ENCODE measurements at places on chromosomes 16 and 17.

DNA sequence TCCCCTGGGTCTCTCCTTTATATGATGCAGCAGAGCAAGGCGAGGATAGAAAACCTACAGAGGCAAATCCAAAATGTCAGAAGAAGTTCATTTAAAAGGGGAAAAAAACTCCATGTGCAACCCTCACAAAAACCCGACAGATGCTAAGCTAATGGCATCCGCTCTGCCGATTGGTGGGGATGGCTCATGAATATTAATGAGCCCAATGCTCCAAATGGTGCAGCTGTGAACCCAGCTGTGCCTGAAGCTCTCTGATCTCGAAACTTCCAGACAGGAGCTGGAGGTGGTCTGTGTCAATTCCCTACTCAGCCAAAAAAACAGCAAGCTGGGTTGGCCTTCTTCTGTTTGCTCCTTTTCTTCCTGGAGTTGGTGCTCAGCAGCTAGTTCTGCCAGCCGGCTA is 15.5 kb downstream of the SNX11 start:
- DNase-seq: peak; percentile 42

GRCh38 chr16:14151256-14152030 is 80.3 kb downstream of the MRTFB start:
- peak; percentile 8 for DNase-seq

DNA sequence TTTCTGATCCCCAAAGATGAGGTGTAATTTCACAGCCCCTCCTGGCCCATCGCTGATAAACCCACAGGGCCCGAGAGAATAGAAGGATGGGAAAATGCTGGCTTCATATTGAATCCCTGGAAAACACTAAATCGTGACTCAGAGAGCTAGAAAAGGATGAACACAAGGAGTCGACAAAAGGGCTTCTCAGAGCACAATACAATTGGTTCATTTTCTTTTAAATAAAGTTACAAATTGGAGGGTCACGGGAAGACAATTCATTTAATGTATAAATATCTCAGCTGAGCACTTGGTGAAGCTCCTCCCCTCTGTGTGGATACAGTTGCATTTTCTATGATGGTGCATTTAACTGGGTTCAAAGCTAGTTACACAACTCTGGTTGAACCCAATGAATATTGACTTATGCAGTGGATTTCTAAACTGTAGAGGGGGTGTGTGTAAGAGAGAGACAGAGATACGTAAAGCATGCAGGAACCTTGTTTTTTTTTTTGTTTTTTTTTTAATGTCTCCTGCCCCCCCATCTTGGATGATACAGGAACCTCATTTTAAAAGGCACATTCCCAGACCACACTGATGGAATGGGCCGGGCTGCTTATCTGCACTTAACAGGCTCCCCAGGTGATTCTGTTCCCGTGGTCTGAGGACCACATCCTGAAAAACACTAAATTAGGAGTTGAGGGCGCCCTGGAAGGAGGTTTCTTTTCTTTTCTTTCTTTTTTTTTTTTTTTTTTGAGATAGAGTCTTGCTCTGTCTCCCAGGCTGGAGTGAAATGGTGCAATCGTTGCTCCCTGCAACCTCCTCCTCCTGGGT is 14.1 kb downstream of the TTYH2 start:
- DNase-seq: no peak

DNA sequence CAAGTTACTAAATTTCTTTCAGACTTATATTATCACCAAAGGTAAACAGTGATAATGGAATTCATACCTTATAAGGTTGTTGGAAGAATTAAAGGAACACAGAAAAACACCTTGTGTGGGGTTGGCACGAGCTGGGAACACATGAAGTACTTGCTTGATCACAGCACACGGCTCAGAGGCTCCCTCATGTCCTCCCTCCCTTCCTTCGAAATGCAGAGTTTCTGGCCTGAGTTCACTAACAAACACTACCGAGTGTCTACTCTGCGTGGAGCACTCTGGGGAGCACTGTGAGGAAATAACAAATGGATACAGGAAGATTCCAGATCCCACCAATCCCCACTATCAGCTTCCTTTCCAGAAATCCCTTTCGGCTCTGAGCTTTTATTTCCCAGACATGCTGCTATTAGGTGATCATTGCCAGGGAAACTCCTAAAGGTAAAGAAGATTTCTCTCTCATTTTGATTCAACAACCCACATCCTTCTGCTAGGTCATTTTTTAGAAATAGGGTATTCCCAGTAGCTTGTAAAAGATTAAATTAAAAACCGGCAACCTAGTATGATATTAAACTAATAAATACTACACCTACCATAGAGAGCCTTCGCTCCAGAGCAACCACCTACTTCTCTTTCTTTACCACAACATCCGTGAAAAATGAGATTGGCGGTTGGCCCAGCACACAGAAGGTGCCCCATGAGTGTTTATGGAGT is 6.1 kb upstream of the HNF1B start:
- DNase-seq: no peak

GRCh38 chr17:74280093-74280513 is 6.1 kb downstream of the DNAI2 start:
- no peak for DNase-seq

- no peak for DNase-seq
Measured at GRCh38 chr16:11556214-11556819, 30.4 kb downstream of the LITAF start.

GRCh38 chr17:80107231-80108021 is 6.0 kb downstream of the GAA start:
- DNase-seq: no peak

- no peak for DNase-seq
Measured at GRCh38 chr17:28426081-28426519, 20.1 kb upstream of the SLC46A1 start.

GRCh38 chr17:30565073-30565935 is 88.1 kb downstream of the GOSR1 start:
- DNase-seq: no peak

DNA sequence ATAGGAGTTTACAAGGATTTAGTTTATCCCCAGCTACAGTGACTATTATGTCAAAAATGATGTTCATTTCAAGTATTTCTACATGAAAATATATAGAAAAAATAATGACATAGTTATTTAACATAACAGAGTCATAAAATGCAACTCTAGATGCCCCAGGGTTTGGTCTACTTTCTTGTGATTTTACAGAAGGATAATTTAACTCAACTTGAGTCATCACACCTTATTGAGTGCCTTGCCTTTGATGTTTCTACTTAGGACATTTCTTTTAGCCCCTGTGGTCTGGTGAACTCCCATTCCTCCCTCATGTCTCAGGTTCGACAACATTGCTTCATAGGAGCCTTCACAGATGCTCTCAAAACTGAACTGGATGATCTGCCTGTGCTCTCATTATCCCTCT is 2.0 kb downstream of the KRT20 start:
- no peak for DNase-seq

GRCh38 chr17:61208301-61209105 is 191.1 kb upstream of the TBX2 start:
- DNase-seq: peak; percentile 67

Data from tongue (tissue), 3 donors.